ENCODE measurements at places on chromosomes 4 and X. TPM values are rescaled to one million over a fixed set of nuclear protein-coding genes. Genes with fewer than 3 reads are reported as not detected.
A peak's percentile ranks its signal among the peaks of the same experiment; 100 is the strongest.

SSX2 gene
- not detected for total RNA-seq

CFAP47 gene
- total RNA-seq = not detected

CAPN6 gene
- total RNA-seq = not detected

RAB33A gene
- 6.2 TPM for total RNA-seq

ADAMTS3 gene
- 2.2 TPM for total RNA-seq

SERPINA7 gene
- not detected for total RNA-seq

STBD1 gene
- 3.6 TPM for total RNA-seq

LPAR4 gene
- total RNA-seq = 0.36 TPM

CXXC4 gene
- total RNA-seq = not detected

L1CAM gene
- total RNA-seq = under 0.01 TPM

MAGEE2 gene
- total RNA-seq = not detected

- DNase-seq = no peak
- no peak overlapping the region for H3K27ac ChIP-seq
- no peaks in the 10 kb centered on the region for H3K36me3 ChIP-seq
- no peak overlapping the region for H3K4me3 ChIP-seq
- no peaks in the 10 kb centered on the region for H3K27me3 ChIP-seq
Observed at GRCh38 chr4:173230062-173230461, 61.5 kb downstream of the GALNT7 start.

- no peaks in the 10 kb centered on the region for H3K4me1 ChIP-seq
- H3K27ac ChIP-seq = no peak overlapping the region
- H3K27me3 ChIP-seq = no peaks in the 10 kb centered on the region
- no peak for DNase-seq
- H3K36me3 ChIP-seq = no peaks in the 10 kb centered on the region
Observed at GRCh38 chrX:25597551-25597950, 540.6 kb upstream of the MAGEB18 start.

GRCh38 chr4:89322671-89323070 lies 15.1 kb upstream of the GPRIN3 start:
- no peaks in the 10 kb centered on the region for H3K4me1 ChIP-seq
- H3K4me3 ChIP-seq = no peak overlapping the region
- no peaks in the 10 kb centered on the region for H3K27me3 ChIP-seq
- no peak for DNase-seq
- H3K36me3 ChIP-seq = no peaks in the 10 kb centered on the region

DNA sequence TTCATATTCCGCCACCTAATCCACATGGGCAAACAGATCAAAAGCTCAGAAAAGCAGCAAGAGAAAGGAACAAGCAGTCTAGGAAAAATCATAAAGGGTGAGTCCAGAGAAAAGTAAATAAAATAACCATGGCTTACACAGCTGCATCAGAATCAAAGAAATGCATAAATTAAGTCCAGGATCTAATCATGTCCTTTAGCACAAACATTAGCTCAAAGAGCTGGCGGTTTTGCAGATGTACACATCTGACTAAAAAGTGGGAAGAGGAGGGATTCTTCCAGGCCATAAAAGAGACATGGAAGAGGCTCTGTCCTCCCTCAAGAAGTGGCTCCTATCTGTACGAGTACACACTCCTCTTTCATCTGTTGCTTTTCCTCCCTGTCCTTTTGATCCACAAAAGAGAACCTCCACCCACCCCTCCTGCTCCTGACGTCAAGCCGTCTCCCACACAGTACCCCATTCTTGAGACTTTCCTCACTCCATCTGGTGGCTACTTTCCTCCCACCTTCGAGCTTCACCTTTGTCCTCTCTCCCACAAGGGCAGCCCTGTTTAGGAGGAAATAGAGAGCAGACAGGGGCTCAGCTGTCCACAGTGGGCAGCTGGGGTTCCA lies 92.5 kb downstream of the RASL11B start:
- peaks cover 11% of the 10 kb centered on the region for H3K4me1 ChIP-seq
- no peak overlapping the region for H3K27ac ChIP-seq
- DNase-seq = no peak
- H3K27me3 ChIP-seq = no peaks in the 10 kb centered on the region

DNA sequence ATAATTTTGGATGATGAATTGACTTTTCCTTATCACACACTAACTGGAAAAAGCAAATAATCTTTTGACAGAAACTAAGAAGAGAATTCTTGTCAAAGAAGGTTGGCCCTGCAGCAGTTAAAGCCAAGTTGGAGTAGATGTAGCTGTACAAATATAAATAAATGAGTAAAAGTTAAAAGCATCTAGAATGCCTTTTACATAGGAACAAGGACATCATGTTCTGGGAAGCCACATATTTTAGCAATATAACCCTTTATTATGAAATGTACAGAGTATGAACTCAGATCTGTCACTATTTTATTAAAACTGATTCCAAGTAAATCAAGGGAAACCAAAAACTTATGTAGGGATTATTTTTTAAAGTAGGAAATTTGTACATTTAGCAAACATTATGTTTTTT lies 269.4 kb upstream of the FAT4 start:
- no peak overlapping the region for H3K27ac ChIP-seq
- no peak for DNase-seq
- no peak overlapping the region for H3K4me3 ChIP-seq
- no peaks in the 10 kb centered on the region for H3K27me3 ChIP-seq

- peaks cover 60% of the 10 kb centered on the region for H3K27me3 ChIP-seq
- H3K36me3 ChIP-seq = no peaks in the 10 kb centered on the region
- DNase-seq = no peak
- peaks cover 4% of the 10 kb centered on the region for H3K4me1 ChIP-seq
- H3K4me3 ChIP-seq = no peak overlapping the region
Observed at GRCh38 chr4:174210354-174210753, 73.1 kb downstream of the FBXO8 start.

DNA sequence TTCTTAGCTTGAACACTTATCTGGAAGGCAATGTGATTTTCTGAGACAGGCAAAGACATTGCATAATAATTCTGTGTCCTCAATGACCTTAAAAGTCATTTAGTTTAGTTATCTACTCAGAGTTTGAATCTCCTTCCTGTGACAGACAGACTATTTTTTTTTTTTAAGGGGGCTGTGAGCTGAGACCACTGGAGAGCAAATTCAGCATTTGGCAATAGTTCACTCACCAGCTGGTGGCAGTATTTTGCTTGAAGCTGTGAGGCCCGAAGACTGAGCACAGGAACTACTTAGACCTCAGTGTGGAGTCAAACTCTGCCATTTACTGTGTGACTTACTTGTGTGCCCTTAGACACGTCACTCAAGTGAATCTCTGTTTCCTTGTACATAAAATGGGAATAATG lies 22.9 kb upstream of the CPE start:
- no peaks in the 10 kb centered on the region for H3K4me1 ChIP-seq
- no peak overlapping the region for H3K4me3 ChIP-seq
- no peaks in the 10 kb centered on the region for H3K36me3 ChIP-seq
- peak; percentile 25 for DNase-seq
- peaks cover 17% of the 10 kb centered on the region for H3K27me3 ChIP-seq

DNA sequence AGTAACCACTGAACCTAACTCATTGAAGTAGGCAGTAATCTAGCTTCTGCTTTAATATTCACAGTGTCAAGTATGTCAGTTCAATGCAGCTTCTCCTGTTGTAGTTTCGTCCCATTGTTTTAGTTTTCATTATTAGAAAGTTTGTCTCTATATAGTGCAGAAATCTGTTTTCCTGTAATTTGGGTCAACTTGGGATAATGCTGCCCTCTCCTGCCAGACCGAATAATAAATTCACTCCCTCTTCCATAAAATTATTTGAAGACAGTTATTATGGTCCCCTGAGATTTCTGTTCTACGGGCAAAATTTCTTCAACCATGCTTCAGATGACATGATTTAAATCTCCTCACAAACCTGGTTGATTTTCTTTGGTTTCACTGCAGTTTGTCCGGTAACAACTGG lies 4.6 kb upstream of the LUZP4 start:
- H3K4me3 ChIP-seq = no peak overlapping the region
- H3K36me3 ChIP-seq = no peaks in the 10 kb centered on the region
- no peaks in the 10 kb centered on the region for H3K4me1 ChIP-seq
- H3K27ac ChIP-seq = no peak overlapping the region

DNA sequence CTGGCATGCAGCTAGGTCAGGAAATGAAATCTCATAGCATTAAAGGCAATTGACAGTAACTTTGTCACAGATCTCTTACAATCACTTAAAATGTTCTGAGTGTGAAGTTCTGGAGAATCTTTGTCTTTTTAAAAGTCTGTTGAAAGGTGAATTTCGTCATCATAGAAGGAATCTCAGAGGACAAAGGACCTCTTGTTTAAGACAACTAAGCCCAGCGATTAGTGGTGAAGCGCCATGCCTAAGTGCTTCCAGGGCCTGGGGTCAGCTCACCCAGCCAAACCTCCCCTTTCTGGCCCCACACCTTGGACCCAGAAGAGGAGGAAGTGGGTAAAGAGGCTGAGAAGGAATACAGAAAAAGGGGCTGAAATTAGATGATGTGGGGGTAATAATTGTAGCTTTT lies 8.5 kb downstream of the FRMD7 start:
- H3K4me3 ChIP-seq = no peak overlapping the region
- no peak for DNase-seq
- H3K4me1 ChIP-seq = no peaks in the 10 kb centered on the region

DNA sequence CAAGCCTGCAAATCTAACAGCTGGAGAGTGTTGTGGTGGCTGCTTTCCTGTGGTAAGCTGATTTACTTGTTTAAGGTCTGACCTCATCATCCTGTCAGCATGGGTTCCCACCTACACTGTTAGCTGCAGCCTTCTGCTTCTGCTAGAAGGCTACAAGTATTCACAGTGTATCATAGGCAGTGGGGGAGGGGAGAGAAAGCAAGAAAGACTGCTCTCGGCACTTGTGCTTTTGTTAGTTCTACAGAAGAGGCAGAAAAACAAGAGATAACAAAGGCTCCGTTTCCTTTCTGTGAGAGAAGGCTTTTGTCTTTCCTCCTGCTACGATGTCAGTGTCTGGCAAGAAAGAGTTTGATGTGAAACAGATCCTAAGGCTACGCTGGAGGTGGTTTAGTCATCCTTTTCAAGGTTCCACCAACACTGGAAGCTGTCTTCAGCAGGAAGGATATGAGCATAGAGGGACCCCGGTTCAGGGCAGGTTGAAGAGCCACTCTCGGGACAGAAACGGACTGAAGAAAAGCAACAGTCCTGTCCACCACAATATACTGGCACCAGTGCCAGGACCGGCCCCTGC lies at the start of gene KLHL4:
TSS of gene KLHL4 (plus strand) at position 232 of the 571 bp plus-strand sequence. CDS start at position 324, 92 bp downstream.
- no peaks in the 10 kb centered on the region for H3K27me3 ChIP-seq
- no peaks in the 10 kb centered on the region for H3K36me3 ChIP-seq
- no peaks in the 10 kb centered on the region for H3K4me1 ChIP-seq
- peak; percentile 34 for DNase-seq
- peak within 1 kb of the TSS; percentile 61 for H3K4me3 ChIP-seq

- H3K27ac ChIP-seq = no peak overlapping the region
- no peak overlapping the region for H3K4me3 ChIP-seq
- H3K36me3 ChIP-seq = no peaks in the 10 kb centered on the region
- DNase-seq = no peak
Observed at GRCh38 chr4:14620567-14621141, 381.6 kb upstream of the CPEB2 start.

- H3K27ac ChIP-seq = no peak overlapping the region
- no peaks in the 10 kb centered on the region for H3K36me3 ChIP-seq
- H3K27me3 ChIP-seq = no peaks in the 10 kb centered on the region
Observed at GRCh38 chrX:12249997-12250396, 111.7 kb downstream of the FRMPD4 start.

DNA sequence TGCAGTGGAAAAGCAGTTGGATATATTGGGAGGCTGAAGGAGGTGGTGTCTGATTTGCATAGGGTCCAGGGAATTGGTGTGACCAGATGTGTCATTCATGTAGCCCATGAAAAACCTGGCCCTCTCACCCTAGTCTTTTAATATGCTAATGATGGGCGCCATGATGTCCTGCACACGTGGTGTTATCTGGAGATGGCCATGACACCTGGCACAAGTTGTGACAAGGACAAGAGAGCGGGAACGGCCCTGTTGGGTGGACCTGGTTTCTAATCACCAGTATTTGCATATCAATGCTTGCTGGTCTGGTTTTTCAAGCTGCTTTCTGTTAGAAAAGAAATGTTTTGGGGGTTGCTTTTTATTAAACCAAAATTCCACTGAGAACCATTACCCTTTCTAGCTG lies 87.4 kb downstream of the ZXDA start:
- H3K27ac ChIP-seq = no peak overlapping the region
- no peaks in the 10 kb centered on the region for H3K27me3 ChIP-seq
- H3K4me3 ChIP-seq = no peak overlapping the region
- no peaks in the 10 kb centered on the region for H3K36me3 ChIP-seq
- H3K4me1 ChIP-seq = no peaks in the 10 kb centered on the region

- no peaks in the 10 kb centered on the region for H3K27me3 ChIP-seq
- H3K36me3 ChIP-seq = no peaks in the 10 kb centered on the region
- no peaks in the 10 kb centered on the region for H3K4me1 ChIP-seq
- H3K27ac ChIP-seq = no peak overlapping the region
Observed at GRCh38 chr4:105509714-105510113, 35.9 kb upstream of the PPA2 start.

DNA sequence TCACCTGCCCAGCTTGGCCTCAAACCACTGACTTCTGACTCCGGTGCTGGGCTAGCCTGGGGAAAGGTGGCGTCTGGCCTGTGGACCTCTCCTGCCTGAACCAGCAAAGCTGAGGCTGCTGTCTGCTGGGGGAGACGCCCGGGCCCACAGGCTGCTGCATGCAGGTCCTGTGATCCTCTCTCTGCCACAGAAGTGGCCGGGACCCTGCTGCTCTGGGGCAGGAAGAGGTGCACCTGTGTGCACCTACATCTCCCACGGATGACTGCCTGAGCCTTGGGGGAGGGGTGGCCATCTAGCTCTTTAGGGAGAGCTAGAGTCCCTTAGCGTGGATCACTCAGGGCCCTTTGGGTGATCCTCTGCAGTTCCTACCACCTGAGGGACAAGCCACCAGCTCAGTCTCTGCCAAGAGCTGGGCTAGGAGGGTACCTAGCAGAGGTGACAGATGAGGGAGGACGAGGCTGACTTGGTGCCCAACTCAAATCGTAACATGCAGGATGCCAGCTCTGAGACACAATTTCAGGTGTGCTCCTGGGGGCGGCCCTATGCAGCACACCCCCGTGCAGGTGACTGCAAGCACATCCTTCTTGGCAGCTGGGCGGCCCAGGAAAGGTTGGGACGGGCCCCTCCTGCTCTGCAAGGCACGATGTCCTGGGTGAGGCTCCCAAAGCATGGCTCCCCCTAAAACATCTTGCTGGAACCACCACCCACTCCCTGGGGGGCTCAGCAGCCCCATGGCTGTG lies 22.5 kb downstream of the LETM1 start:
- no peaks in the 10 kb centered on the region for H3K27me3 ChIP-seq
- H3K4me3 ChIP-seq = no peak overlapping the region
- peak overlapping the region; percentile 60 for H3K27ac ChIP-seq
- peaks cover 58% of the 10 kb centered on the region for H3K36me3 ChIP-seq
- no peak for DNase-seq

GRCh38 chr4:144213371-144213770 lies 72.9 kb upstream of the GYPA start:
- H3K36me3 ChIP-seq = no peaks in the 10 kb centered on the region
- H3K27me3 ChIP-seq = no peaks in the 10 kb centered on the region
- no peak overlapping the region for H3K27ac ChIP-seq

- H3K4me3 ChIP-seq = no peak overlapping the region
- H3K27me3 ChIP-seq = no peaks in the 10 kb centered on the region
- no peak for DNase-seq
- no peaks in the 10 kb centered on the region for H3K36me3 ChIP-seq
- H3K27ac ChIP-seq = no peak overlapping the region
- H3K4me1 ChIP-seq = no peaks in the 10 kb centered on the region
Observed at GRCh38 chr4:23924556-23924955, 34.7 kb upstream of the PPARGC1A start.

GRCh38 chrX:135346975-135347374 lies 37.7 kb downstream of the ETDC start:
- no peaks in the 10 kb centered on the region for H3K27me3 ChIP-seq
